ENCODE measurements at places on chromosomes 16 and 17.

DNA sequence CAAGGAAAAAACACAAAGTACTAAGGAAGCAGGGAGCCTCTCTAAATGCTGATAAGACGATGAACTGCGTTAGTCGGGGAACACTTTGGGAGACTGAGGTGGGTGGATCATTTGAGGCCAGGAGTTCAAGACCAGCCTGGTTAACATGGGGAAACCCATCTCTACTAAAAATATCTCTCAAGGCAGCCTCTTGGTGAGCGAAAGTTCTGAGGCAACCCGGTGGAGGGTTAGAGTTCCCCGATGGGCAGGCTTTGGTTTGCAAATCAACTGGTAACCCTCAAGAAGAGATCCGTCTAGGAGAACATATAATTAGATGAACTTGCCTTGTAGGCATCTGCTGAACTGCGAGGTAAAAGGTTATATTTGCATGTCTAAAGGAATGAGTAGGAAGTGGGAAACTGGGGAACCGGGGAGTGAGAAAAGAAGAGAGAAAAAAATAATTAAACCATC lies 44.6 kb downstream of the WSB1 start:
- DNase-seq: no peak

- DNase-seq: no peak
Observed at GRCh38 chr17:43706235-43706634, 44.5 kb upstream of the MEOX1 start.

DNA sequence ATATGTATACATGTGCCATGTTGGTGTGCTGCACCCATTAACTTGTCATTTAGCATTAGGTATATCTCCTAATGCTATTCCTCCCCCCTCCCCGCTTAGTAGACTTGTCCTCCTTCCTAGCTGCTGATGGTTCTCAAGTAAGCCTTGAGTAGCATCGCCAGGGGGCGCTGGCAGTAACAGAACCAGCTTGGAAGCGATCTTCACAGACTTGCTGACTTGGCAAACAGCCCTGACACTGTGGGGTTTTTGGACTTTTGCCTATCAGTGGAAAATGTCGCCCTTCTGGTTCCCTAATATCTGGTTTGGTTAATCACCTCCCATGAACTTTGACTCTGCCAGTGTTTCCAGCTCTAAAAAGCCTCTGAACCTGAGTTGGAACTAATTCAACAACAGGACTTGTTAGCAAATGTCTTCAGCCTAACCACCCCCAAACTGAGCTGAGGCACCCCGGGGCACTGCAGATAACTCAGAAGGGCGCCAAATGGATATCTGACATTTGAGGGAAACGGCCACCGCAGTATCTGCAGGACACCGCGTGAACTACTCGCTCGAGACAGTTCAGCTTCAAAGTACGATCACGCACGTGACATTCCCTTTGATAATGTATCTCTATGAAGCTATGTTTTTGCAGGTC lies 15.4 kb upstream of the SPATA32 start:
- DNase-seq: peak; percentile 83

- no peak for DNase-seq
Observed at GRCh38 chr16:28558456-28558855, 4.7 kb downstream of the SGF29 start.

- DNase-seq: no peak
Observed at GRCh38 chr17:57600074-57600473, 145.0 kb downstream of the CCDC182 start.

DNA sequence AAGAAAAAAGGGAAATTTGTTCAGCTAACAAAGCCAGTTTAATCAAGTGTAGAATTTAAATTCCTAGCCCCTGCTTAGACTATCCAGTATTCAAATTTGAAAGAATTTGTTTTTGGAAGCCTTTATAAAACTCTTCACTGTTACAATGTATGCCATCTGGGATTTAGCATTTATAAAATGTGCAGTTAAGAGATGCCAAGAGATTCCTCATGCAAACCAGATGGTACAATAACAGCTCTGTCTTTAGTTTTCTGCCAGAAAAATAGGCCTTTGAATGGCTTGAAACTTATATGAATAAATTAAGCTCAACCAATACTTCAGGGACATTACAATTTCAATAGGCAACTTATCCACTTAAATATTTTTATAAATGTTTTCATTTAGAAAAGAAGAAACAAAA lies 6.8 kb upstream of the ANKS4B start:
- no peak for DNase-seq

- peak; percentile 23 for DNase-seq
Observed at GRCh38 chr16:23174622-23175021, 7.9 kb upstream of the SCNN1G start.

- DNase-seq: no peak
Observed at GRCh38 chr16:4175849-4176248, 59.6 kb upstream of the ADCY9 start.

DNA sequence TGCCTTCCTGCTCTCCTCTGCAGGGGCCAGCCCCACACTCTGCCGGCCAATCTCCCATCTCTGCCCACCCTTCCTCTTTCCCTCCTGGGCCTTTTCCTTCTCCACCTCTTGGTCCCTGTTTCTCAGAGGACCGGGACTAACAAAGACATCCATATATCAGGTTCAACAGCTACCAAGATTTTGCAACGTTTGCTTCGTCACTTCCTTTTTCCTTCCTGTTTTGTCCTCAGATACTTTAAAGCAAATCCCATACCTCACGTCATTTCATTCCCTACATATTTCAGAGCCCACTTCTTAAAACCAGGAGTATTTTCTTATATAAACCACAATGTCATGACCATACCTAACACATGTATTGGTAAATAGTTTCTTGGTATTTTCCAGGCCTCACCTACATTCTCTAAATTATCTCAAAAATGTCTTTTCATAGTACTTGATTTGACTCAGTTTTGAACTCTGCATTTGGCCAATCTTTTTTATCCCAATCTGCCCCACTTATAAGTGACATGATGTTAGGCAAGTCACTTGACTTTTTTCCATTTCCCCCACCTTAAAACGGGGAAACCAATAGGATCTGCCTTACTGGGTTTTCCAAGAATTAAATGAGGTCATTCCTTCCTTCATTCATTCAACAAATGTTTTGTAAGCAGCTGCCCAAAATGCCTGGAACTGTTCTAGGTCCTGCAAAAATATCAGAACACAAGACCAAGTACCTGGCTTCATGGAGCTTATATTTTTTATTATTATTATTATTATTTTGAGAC lies 7.2 kb upstream of the USP10 start:
- DNase-seq: peak; percentile 45

DNA sequence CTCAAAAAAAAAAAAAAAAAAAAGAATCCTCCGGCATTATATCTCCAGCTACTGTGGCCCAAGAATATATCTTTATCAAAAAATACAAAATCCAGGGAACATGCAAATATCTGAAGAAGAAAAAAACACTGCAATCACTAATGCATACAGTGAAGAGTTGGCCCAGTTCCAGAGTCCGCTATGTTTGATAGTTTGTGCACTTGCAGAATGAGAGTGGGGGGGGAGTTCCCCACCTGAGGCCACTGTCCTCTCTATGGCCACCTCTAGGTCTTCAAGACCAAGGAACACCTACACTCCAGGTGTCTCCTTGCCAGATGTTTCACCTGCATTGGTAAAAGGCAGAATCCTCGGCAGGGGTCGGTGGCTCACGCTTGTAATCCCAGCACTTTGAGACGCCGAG lies 4.0 kb downstream of the ZNF785 start:
- no peak for DNase-seq

GRCh38 chr16:5965321-5965720 lies 867.7 kb upstream of the EEF2KMT start:
- no peak for DNase-seq

DNA sequence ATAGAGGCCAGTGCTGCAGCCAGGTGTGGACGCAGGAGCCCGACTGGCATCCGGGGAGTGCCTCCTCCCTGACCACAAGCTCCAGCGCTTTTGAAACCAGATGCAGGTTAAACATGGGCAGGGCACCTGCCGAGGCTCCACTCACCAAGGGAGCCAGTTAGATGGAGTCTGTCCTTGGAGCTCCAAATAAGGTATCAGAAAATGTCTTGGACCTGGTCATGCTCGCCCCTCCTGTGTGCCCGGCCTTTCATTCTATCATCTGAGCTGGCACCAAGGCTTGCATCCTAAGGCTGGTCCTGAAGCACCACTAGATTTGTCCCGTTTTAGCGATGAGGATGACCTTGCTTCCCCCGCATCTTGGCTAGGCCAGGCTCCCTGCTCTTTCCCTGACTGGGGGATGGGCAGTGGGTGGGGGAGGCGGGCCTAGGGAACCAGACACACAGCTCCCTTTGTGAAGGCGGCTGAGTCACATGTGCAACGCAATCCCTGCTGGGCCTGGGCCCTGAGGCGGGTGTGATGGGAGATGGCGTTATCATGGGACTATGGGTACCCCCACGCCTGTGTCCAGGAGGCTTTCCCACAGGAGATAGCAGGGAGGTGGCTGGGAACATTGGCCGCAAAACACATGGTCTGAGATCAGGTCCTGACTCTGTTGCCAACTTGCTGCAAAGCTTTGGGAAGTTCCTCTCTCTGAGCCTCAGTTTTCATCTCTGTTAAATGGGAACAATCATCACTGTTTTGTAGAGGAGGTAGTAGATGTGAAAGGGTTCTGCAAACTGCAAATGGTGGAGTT lies 5.0 kb upstream of the ADGRG1 start:
- DNase-seq: peak; percentile 87

DNA sequence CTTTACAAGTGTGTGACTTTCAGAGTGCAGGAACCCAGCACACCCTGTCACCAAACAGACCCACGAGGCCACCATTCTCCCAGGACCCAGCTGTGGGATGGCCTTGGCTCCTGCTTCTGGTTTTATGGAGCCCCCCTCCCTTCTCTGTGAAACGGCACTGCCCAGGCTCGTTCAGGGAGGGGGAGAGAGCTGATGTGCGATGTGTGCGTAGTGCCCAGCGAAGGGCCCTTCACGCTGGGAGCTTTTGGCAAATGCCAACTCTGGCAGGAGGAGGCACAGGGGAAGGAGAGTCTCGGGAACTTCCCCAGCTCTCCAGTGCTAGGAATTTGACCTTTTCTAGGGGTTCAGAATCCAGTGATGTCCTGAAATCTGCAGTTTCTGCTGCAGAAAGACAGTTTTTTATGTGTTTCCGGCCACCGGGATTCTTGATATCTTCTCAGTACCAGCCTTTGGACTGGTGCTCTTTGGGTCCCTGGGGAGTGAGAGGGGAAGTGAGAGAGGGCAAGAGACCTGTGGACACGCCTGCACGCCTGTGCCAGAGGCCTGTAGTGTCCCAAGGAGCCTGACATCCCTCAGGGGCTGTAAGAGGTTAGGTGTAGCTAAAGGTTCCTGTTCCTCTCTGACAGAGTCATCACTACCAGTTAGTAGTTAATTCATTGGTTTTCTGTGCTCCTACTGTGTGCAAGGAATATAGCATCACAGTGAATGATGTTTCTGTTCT lies 45.1 kb downstream of the CMIP start:
- DNase-seq: no peak

- DNase-seq: no peak
Observed at GRCh38 chr17:66542967-66543520, 240.6 kb downstream of the PRKCA start.

- DNase-seq: no peak
Observed at GRCh38 chr16:56192986-56193945, 2.0 kb downstream of the GNAO1 start.

DNA sequence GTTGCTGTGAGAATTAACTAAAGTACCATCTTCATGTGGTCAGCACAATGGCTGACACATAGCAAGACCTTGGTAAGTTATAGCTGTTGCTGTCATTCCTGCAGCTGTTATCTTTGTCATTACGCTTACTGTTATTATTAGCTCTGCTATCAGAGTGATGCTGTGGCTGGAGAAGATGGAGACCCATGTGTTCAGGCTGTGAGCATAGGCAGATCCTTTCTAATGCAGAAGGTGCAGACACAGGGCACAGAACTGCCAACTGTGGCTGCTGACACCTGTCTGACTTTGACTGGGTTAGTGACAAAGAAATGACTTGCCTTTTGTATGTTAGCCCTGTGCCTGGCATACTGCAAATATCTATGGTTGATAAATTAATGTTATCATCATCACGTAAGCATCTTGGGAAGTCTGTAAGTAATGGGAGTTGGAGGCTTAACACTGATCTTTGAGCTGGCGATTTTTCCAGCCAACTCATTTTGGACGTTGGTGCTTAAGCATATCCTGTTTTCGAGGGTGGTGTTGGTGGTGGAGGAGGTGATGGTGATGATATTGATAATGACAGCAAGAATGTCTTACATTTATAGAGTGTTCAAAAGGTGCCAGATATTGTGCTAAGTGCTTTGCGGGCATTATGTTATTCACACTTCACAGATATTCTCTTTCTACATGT lies 695.3 kb downstream of the WWOX start:
- DNase-seq: no peak

DNA sequence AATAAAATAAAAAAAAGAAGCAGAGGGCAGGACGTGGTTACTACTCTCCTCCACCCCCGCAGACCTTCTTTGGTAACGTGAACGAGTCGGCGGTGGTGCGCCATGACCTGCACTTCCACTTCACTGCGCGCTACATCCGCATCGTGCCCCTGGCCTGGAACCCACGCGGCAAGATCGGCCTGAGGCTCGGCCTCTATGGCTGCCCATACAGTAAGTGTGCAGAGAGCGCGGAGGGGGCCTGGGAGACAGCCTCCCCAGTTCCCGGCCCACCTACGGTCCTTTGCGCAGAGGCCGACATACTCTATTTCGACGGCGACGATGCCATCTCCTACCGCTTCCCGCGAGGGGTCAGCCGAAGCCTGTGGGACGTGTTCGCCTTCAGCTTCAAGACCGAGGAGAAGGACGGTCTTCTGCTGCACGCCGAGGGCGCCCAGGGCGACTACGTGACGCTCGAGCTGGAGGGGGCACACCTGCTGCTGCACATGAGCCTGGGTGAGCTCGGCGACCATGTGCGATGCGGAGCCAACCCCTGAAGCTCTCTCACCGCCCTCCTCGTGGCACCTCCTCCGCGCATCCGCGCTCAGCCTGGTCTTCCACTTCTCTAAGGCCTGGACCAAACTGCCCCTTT lies 2.7 kb downstream of the CNTNAP1 start:
- DNase-seq: no peak

DNA sequence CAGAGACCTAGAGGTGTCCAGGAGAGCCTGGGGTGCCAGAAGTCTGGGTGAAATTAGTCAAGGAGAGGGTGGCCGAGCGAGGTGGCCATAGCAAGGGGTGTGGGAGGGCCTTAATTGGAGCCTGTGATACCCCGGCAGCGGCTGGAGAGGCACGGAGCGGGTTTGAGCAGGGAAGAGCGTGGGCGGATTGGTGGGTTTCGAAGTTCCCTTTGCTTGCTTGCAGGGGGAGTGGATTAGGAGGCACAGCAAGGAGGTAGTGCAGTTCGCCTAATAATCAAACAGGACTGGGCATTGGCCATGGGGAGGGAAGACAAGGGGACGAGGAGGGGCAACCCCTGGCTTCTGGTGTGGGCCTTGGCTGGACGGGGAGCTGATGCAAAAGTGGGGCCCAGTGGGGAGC lies 5.4 kb upstream of the FAM83G start:
- no peak for DNase-seq

- peak; percentile 60 for DNase-seq
Observed at GRCh38 chr17:43021741-43022512, at the start of gene VAT1. VAT1 (minus strand) TSS chr17:43022385; CDS start chr17:43022322, 63 bp downstream.

Data from bronchial epithelial cell (primary cell).